ENCODE measurements at places on chromosomes 13 and 19.

- DNase-seq = no peak
Observed at GRCh38 chr13:100658363-100658762, 16.2 kb downstream of the TMTC4 start.

- no peak for DNase-seq
Observed at GRCh38 chr19:35251456-35251855, 2.7 kb downstream of the LSR start.

DNA sequence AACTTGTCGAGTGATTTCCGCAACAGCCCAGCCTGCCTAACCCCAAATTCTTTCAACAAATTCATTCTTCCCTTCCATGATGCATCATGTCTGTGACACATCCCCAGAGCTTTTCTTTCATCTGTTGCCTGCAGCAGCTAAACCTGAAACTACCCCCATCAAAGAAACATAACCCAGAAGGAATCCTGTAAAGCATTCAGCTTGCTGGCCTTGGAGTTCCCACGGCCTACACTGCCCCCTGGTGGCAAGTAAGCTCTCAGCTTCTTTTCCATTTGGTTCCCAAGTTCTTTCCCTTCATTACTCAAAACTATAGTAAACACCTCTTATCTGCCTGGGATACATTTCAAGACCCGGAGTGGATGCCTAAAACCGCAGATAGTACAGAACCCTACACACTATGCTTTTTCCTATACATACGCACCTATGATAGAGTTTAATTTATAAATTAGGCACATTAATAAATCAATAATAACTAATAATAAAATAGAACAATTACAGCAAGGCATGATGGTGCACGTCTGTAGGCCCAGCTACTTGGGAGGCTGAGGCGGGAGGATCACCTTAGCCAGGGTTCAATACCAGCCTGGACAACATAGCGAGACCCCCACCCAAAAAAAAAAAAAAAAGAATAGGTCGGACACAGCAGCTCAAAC lies 7.4 kb downstream of the ETHE1 start:
- DNase-seq = no peak

DNA sequence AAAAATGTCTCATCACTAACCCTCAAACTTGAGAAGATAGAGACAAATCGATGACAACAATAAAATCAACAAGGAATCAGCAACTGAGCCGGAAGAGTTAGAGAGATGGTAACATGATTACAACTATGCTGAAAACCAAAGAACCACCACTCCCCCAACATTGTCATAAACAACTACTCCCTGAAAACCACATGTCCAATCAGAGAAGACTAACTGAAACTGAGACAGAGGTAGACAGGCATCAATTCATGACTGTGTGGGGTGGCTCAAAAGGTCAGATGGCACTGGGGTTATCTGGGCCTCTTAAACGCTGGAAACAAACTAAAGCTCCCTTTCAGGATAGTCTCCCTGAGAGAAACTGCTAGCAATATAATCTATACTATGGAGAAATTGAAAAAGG lies 488.8 kb downstream of the KCTD12 start:
- no peak for DNase-seq

DNA sequence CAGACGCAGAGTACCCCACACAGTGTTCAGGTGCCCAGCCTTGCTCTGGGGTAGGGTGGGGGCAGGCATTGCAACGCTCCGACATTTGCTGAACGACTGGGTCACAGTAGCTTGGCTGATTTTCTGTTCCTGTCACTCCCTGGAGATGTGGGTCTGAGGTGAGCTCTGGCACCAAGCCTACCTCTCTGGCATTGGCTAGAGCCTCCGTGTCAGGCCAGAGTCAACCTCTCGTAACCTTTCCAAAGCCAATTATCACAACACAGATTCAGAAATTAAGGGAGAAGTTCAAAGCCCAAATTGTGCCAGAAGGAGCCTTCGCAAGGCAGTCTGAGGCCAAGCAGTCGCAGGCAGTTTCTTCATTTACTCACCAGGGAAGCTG lies 117.2 kb downstream of the IRS2 start:
- DNase-seq = no peak

DNA sequence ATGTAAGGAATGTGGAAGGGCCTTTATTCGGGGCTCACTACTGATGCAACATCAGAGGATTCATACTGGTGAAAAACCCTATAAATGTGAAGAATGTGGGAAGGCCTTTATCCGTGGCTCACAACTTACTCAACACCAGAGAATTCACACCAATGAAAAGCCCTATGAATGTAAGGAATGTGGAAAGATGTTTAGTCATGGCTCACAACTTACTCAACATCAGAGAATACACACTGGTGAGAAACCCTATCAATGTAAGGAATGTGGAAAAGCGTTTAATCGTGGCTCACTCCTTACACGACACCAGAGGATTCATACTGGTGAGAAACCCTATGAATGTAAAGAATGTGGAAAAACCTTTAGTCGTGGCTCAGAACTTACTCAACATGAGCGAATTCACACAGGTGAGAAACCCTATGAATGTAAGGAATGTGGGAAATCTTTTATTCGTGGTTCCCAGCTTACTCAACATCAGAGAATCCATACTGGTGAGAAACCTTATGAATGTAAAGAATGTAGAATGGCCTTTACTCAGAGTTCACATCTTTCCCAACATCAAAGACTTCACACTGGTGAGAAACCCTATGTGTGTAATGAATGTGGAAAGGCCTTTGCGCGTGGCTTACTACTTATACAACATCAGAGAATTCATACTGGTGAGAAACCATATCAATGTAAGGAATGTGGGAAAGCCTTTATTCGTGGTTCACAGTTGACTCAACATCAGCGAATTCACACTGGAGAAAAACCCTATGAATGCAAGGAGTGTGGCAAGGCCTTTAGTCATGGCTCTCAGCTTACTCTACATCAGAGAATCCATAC lies 44.3 kb downstream of the ZNF585A start:
- DNase-seq = no peak

DNA sequence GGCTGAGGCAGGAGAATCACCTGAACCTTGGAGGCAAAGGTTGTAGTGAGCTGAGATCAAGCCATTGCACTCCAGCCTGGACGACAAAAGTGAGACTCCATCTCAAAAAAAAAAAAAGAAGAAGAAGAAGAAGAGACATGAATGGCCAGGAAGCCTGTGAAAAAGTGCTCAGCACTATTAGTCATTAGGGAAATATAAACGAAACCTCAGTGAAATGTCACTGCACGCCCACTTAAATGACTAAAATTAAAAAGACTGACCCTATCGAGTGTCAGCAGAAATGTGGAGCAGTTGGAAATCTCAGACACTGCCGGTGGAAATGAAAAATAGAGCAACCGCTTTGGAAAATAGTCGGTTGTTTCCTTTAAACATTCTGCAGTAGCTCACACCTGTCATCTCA lies 5.5 kb upstream of the TYROBP start:
- DNase-seq = no peak

DNA sequence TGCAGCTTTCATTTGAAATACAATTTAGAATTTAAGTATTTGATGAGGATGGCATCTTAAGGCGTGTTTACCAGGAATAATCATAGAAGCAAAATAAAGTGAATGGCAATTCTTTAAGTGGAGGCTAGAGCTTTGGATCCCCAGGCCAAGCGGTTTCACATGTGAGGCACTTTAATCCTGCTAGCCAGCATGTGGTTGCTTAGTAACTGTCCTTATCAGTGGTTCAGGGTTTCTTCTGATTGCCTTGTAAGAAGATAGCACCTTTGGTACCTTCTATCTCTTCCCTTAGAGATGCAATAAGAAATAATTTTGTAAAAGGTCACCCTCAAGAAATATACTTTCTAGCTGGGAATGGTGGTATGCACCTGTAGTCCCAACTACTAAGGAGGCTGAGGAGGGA lies 38.9 kb upstream of the SERP2 start:
- no peak for DNase-seq

DNA sequence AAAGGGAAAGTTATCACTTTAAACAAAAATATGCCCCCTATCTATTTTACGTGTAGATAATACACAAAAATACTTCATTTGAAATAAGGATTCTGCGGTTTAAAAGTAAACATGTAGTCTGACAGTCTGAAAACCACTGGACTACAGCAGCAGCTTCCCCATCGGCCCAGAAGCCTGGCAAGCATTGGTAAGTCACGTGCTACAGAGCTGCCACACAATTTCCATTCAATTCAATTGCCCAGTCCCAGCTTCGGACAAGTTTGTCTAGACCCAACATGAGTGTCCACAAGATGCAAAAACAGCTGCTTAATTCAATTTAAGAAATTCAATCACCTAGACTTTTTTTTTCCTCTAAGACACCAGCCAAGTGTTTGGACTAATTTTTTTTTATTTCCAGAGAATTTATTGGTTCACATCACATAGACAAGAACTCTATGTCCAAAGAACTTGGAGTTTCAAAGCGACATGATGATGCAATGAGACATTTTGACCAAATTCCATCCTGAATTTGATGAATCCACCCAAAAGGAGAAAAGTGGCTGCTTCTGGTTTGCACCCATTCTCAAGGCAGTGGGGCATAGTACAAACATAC lies 458.9 kb downstream of the COG6 start:
- DNase-seq = no peak

DNA sequence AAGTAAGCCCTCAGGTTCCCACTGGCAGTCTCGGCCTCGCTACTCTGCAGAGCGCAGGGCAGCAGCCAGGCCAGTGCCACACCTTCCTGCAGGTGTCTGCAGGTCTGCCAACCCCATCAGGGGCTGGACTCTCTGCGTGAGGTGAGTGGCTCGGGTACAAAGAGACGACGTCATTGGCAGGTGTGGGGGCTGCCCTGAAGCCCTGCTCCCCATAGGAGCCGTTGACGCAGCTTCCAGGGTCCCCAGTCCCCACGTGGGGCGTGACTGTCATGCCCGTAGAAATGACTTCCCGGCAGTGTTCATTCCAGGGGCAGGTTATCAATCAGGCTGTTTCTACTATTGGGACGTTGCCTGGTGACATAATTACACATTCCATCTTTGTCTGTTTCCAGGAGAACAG lies 15.3 kb upstream of the GJB6 start:
- no peak for DNase-seq

- no peak for DNase-seq
Observed at GRCh38 chr19:10259162-10259905, 7.3 kb downstream of the MRPL4 start.

DNA sequence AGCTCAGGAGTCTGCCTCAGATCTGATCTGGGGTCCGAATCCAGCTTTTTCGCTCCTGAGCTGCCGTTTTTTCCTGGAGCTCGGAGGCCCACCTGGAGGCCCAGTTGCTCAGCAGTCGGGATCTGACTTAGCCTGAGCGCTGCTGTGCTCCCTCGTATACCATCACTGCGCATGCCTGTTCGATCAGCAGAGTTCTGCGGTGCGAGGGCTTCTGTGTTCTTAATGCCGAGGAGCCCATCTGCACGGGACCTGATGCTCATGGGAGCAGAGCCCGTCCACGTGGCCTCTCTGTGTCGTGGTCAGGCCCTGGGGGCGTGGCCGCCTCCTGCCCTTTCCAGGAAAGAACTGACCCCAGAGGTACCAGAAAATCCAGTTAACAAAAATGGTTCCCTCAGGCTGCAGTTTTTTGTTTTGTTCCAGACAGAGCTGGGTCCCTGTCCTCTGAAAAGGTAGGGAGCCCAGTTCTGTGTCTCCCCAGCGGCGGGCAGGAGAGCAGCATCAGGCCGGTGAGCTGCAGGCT lies 57.4 kb downstream of the MCF2L start:
- DNase-seq = no peak

GRCh38 chr13:30332456-30333143 lies 25.2 kb upstream of the KATNAL1 start:
- DNase-seq = no peak

GRCh38 chr13:43510956-43511901 lies 275.5 kb downstream of the ENOX1 start:
- DNase-seq = no peak

GRCh38 chr13:88257706-88258105 lies 586.5 kb downstream of the SLITRK5 start:
- DNase-seq = no peak

DNA sequence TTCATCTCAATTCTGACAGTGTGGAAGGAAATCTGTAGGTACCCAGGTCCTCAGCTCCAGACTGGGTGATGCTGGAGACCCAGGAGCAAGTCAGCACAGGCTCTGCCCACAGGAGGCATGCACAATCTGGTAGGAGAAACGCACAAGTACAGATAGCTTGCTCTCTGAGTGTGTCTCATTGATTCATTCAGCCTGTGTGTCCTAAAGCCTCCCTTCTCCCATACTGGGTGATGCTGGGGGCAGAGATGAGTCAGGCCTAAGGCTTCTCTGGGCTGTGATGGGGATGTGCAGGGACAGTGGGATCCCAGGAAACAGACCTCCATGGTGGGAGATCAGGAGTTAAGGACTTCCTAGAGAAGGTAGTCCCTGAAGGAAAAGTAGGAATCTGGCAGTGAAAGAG lies 6.8 kb downstream of the ZNF526 start:
- no peak for DNase-seq

DNA sequence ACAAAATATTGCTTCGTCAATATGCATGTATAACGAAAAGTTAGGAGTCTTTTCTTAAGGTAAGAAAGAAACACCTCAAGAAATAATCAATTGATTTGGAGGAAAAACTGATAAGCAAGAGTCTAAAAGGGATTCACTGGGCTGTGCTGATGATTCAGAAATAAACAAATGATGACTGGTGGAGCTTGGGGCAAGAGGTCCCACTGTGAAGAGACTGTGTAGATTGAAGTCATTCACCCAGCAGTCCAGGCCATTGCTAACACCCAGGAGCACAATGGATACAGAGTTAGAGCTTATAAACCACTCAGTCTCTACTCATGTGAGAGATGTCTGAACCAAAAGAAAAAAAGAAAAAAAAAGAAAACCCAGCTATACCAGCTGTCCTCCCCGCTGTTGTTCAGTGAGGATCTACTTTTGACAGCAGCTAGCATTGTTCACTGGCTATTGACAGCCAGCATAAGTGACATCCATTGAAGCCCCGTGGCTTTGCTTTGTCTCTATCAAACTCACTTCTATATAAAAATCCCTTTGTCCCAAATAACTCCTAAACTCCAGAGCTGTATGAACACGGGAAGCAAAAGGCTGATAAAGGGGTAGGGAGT lies 255.5 kb downstream of the KCTD12 start:
- DNase-seq = no peak

- no peak for DNase-seq
Observed at GRCh38 chr19:30799865-30800755, 427.9 kb downstream of the ZNF536 start.
